IPS DF 6.9 (cell line): ENCODE measurements at places on chromosomes 13 and 19.

DNA sequence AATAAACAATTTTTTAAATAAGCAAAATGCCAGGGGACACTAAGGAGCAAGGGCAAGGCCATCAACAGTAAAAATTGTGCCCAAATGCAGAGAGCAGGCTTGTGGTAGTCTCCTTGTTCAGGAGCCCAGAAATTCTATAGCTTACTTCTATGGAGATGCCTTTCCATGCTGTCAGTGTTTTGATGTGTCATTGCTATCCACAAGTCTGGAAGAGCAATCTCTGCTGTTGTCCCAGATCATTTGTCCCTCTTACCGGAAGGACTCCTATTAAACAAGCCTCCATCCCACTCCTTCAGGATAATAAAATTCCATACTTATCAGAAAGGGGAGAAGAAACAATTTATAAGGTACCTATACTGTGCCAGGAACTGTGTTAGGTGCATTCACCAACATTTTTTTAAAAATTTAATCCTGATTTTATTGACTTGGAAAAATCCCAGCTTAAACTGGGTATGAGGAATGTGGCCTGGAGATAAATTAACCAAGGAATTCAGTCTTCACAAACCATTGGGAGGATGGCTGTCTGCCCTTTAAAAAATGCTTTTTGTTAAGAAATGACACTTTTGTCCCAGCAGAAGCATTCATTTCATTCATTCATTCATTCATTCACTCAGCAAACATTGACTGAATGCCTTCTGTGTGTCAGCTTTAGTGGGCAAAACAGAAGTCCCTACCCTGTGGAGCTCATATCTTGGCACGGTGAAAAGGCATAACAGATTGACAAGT, 26.8 kb upstream of the CYSLTR2 start:
- no peak for DNase-seq

GRCh38 chr13:69704311-69704710, 403.3 kb upstream of the ATXN8OS start:
- DNase-seq: no peak

DNA sequence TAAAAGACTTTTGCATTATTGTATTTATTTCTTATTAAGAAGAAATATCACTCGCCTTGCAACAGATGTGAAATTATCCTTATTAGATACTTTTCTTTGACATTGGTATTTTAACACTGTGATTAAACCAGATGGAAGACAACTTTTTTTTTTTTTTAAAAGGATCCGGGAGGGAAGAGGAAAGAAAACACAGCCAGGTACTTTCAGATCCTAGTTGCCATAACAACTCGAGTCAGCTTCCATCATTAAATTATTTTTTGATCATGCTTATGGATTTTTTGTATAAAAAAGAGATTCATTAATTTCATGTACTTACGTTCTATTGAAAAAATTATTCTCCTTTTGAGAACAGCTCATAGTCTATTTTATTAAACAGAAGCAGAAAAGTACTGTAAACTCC, 515.7 kb downstream of the TBC1D4 start:
- DNase-seq: no peak

DNA sequence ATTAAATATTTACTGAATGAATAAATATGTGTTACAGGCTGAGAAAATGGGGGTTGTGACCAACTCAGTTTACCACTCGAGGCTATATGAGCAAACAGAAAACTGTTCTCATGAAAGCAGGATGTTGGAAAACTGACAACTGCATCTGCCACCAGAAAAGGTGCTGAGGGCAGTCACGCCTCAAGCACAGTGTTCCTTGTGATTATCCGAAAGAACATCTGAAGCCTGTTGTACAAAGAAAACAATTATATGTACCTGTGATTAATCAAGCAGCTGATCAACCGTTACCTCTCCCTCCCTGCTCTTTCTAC, 6.2 kb upstream of the KLK13 start:
- no peak for DNase-seq

DNA sequence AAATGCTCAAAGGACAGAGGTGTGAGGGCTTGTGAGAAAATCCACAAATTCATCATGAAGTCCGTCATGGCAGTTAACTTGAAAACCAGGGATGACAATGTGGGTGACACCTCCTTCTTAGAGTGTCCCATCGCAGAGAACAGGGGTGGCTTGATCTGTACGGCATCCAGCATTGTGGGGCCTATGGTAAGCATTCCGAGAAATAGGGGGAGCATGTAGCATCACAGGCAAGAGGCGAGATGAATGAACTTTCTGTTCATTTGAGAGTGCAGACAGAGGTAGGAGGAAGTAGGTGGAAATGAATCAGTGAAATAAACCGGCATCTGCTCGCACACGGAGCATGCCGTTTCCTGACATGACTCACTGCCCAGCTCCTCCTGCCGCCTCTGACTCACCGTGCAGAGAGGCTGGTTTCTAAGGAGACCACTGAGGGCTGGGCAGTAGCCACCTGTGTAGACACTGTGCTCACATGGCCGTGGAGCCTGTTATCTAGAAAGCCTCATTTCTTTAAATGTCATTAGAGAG, 339.0 kb downstream of the RFC3 start:
- DNase-seq: no peak

GRCh38 chr13:112456138-112457056, 80.2 kb downstream of the SPACA7 start:
- DNase-seq: no peak

DNA sequence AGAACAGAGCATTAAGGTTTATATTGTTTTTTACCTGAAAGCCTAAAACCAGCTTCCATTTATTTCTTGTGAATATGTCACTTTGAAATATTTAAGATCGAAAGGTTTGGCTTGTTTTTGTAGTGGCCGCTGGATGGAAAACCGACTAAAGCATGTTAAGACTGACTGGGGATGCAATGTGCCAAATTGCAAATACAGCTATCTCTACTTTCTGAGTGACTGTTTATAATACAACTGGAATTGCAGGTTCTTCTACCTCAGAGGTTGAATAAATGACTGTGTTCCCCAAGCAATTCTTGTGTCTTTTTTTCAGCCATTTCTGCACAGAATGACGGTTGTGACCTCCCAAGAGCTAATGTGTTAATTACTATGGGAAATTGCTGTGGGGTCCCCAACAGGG, 50.0 kb upstream of the TMTC4 start:
- DNase-seq: no peak

DNA sequence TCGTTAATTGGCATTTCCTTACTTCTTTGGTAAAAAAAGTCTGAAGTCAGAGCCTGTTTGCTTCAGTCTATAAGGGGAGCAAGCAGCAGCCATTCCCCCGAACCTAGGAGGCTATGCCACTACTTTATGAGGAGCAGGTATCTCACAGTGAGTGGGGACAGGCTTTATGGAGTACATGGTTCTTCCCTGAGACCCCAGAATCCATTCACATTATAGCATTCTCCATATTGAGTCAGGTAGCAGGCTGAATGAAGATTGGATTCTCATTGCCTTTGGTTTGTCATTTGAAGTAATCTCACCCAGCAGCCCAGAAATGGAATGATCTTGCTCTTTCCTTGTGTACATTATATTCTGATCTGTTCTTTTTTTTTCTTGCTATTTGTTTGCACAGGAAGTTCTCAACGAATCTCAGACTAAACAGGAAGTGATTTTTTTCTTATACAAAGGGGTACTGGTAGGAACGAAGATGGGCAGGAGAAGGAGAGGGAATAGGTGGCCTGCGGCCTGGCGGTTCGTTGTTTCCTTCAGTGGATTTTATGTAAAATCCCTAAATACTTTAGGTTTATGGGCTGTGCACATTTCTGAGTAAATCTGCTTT, 74.4 kb downstream of the ARHGAP35 start:
- DNase-seq: no peak

GRCh38 chr13:30608364-30608763, 9.4 kb upstream of the USPL1 start:
- DNase-seq: no peak

DNA sequence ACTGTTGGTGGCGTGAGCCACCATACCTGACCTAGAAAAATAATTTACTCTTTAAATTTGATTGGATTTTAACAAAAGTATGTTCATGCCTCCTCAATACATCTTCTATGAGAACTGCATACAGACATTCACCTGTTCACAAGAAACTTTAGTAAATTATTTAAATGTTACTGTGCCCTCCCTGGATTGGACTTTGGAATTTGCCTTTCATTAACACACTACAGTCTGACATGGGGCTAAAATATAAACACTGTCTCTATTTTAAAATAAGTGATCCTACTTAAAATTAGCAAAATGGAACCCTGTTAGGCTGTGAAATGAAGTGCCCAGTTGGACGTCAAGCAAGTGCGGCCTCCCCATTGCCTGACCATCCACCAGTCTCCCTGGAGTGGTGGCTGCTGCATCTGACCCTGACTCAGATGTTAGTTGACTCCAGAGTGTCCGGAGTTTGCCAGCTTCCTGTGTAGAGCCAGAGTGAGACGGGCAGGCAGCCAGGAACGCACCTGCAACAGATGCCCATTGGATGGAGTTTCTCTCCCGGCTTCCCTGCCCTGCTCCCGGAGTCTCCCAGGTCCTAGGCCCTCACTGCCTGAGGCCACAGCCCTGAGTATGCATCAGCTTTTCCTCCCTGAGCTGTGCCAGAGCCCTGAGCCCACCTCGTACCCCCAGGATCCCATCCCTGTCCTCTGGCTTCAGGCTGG, 45.9 kb upstream of the ATP11A start:
- no peak for DNase-seq

GRCh38 chr19:46515879-46516350, 20.2 kb upstream of the PNMA8B start:
- DNase-seq: no peak

DNA sequence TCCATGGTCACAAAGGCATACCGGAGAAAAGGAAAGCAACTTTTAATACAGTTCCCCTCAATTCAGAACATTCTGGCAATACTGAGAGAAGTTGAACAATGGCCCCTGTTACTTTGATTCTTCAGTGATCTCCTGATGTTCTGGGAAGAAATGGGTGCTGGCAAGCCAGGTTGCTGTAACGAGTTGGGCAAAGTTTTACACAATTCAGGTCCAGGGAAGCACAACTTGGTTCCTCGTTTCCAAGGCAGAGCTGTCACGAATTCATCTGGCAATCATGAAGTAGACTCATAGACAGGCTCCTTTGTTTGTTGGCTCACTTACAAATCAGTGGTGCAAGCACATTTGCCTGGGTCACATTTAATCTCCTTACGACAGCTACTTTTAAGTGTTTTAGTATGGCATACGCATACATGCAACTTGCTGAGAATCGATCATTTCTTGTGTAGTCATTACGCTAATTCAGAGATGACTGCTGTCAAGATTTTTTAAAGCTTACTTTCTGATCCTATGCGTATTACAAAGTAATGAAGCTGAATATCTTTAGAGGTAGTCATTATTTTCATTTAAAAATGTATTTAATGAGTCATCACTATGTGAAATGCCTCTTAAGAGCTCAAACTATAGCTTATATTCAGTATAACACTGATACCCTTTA, 174.7 kb downstream of the GPC5 start:
- DNase-seq: no peak

GRCh38 chr13:46688306-46688705, 108.7 kb downstream of the ESD start:
- DNase-seq: no peak

DNA sequence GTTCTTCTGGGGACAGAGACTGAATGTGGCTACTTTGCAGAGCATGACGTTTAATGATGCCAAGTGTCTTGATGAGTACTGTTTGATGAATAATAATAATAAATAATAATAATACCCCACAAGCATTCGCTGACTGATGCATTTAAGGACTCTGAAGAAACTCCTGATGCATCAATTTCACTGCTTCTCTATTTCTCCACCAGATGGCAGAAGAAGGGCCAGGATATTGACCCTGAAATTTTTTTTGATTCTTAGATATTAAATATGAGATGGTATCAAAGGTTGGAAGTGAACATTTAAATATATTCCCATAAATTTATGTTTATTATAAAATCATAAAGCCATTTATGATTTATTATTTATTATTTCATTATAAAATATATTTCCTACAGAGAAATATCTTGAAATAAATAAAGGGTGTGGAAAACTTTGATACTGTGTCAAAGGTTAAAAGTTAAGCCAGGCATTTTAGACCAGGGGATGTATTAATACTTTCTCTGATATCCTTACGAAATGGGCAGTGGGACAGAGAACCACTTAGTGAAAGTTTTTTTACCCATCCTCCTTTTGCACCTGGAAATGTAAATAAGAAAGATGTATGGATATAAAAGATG, 170.9 kb downstream of the LACC1 start:
- DNase-seq: no peak

GRCh38 chr13:109792416-109793059, 6.2 kb upstream of the IRS2 start:
- DNase-seq: no peak

- no peak for DNase-seq
Observed at GRCh38 chr19:6890401-6890913, 3.1 kb downstream of the ADGRE1 start.

DNA sequence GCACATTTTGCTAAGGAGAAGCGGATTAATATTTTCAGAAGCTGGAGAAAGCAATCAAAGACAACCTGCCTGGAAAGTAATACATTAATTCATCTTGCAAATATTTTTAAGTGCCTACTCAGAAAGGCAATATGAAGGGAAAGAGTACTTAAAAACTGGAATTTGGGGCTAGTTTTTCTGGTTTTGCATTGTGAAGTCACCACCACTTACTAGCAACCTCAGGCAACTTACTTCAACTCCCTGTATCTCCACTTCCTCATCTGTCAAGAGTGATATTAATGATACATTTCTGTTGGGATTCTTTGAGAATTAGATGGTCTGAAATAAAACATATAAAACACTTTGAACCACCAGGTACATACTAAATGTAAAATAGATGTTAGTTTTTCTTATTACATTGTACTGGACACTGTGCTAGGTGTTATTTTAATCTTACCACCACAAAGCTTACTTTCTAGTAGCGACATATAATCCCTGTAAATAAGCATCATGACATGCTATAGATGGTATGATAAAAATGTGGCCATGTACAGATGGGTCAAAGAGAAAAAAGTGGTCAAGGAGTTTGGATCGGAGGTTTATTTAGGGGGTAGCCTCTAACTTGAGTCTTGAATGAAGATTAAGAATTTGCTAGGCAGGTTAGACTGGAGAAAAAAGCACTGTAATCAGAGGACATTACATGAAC, 101.2 kb downstream of the SPRY2 start:
- DNase-seq: no peak

DNA sequence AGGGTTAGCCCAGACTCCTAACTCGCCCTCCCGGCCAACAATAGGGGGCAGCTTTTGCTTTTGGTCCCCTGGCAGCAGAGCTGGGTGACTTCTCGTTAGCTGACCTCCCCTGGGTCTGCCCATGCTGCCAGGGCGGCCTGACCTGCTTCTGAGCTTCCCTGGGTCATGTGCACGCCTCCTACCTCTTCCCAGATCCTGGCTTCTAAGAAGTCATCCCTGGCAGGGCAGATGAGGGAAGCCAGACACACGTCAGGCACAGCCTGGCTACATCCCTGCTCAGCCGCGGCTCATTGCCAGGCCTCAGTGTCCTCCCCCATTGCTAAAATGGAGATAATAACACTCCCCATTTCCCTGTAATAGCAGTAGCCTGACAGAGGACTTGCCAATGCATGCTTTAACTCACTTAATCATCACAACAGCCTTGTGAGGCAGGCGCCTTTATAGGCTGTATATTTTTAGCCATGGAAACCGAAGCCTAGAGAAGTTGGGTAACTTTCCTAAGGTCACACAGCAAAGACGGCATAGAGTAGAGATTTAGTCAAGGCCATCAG, 2.1 kb downstream of the KCNK6 start:
- DNase-seq: no peak

GRCh38 chr19:3145909-3146676, 10.3 kb downstream of the GNA15 start:
- no peak for DNase-seq

GRCh38 chr13:85408415-85408814, 390.8 kb downstream of the SLITRK6 start:
- no peak for DNase-seq
